Hematopoietic multipotent progenitor cell treated with erythropoietin and hydrocortisone succinate and interleukin-3 and kit ligand, for 17 days (in vitro differentiated cells): ENCODE measurements at places on chromosomes 6 and 20.

DNA sequence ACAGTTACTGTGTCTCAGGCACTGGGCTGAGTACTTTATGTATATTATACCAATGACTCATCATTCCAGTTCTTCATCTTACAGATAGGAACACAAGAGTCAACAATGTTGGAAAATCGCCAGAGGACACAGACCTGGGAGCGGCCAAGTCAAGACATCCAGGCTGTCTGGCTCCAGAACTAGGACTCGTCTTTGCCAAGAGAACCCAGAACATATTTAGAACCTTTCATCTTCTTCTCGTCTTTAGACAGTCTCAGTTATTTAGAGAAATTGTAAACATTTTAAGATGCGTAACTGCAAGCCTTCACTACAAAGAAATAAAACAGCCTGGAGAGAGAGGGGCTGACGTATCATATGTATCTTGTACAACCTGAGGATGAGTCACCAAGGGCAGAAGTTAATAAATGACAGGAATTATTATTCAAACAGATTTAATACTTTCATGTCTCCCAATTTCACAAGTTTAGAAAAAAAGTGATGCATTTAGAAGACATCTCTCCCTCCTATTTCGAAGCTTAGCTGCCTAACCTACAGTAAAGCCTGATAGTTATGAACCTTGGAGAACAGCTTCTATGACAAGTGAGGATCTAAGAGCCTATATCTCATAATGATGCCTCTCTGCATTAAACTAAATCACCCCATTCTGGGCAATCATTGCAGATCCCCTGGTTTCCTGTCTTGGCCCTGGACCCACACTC, 43.4 kb downstream of the SLC22A3 start:
- DNase-seq = no peak

DNA sequence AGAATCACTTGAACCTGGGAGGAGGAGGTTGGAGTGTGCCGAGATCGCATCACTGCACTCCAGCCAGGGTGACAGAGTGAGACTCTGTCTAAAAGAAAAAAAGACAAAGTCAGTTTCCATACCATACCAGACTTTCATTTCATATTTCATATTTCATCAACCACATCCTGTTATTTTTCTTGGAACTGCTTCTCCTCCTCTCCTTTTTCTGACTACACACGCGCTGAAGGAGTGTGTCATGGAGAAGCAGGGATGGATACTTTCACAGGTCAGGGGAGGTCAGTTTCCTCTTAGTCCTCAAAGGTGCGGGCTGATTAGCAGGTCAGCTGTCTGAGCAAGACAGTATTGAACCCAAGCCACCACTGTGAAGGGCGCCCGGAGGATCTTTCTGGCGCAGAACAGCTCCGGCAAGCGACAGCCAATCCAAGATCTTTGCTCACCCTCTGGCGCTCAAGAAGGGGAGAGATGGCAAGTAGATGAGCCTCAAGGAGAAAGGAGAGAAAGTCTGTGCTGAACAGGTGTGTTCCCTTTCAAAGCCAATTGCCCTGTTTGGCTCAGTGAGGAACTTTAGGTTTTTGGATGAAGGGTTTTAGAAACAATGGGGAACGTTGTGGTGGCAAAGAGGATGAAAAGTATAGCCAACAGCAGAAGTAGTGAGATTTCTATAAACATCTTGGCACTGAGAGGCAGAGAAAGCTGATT, 18.9 kb upstream of the SYNJ2 start:
- no peak for DNase-seq

GRCh38 chr20:12737497-12737896, 271.3 kb upstream of the SPTLC3 start:
- no peak for DNase-seq

- DNase-seq = no peak
Measured at GRCh38 chr20:51906049-51906448, 103.7 kb upstream of the SALL4 start.

DNA sequence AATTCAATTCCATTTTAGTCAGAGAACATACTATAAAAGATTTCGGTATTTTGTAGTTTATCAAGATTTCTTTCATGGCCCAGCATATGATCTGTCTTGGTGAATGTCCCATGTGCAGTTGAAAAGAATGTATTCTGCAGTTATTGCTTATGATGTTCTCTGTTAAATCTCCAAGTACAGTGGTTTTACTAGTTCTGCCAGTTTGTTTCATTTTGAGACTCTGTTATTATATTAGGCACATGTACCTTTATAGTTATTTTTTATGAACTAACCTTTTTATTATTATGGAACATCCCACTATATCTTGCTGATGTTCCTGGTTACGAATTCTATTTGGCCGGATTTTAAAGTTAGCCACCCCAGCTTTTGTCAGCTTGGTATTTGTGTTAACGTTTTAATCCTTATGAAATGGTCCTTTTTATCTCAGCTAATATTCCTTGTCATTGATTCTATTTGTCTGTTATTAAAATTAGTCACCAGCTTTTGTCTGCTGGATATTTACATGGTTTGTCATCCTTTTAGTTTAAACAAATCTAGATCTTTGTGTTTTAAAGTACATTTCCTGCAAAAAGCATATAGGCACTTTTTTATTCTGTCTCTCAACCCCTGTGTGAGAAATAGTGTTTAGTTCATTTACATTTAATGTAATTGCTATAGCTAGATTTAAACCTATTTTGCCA, 48.9 kb downstream of the VTA1 start:
- DNase-seq = no peak

DNA sequence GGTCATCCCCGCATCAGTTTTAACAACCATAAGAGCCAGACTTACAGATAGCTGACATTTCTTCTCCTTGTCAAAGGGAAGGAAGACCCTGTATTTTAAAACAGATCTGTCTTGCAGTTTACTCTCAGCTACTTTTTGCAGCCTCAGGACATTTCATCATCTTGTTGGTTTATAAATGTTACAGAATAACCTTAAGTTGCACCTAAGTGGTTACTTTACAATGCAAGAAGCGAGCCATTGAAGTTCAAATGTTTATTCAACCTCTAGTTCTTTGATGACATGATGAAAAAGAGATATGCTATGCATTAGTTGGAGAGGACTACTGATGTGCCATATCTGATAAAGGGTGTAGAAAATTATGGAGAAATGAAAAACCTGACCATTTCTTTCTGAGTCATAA, 187.9 kb upstream of the COL21A1 start:
- no peak for DNase-seq

DNA sequence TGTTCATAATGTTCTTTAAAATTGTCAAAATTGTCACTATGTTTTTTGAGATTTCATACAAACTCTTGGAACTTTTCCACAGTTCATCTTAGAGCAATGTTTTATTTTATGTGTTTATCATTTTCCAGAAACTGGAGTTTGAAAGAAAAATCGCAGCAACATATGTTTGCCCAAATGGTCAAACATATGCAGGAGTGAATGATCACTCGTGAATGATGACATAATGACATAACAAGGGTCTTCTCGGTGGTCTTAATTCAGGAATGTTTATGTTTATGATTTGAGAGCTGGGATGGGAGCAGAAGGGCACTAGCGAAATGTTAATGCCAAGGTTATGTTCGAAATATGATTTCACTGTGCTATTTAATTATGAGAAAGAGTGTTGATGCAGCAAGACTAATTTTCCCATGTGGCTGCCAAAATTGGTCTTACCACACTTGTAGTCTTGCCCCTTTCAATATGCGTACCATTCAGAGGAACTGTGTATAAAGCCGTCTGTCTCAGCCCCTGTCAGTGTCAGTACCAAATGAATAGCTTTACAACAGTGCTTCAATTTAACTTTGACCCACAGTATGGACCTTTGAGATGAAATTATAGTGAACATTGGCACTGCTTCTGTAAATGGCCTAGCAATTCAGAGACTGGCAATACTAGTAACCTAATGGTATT, 152.3 kb downstream of the CARMIL1 start:
- DNase-seq = no peak

DNA sequence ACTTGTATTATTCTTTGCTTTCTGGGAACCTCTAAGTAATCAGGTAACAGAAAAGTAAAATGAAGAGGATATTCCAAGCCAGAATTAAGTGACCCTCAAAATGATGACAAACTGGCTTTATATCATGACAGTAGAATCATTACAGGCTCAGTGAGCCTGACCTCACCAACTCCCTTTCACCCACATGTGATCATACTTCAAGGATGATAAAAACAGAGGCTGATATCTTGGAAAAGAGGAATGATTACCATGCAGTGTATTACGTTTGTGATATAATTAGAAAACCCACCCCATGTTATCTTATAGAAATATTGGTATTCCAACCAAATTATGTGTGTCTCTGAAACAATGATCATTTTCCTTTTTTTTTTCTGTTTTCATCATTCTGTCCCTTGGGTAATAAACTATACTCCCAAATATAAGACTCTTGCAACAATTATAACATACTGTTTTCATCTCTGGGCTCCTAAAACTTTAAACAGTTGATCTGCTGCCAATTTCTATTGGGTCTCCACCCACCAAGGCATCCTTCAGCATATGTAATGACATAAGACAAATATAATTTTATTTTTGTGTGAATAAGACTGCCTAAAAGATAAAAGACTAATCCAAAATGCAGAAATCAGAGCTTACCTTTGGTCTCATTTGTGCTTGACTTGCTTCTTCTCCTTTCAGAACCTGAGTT, 115.7 kb downstream of the DST start:
- DNase-seq = no peak

DNA sequence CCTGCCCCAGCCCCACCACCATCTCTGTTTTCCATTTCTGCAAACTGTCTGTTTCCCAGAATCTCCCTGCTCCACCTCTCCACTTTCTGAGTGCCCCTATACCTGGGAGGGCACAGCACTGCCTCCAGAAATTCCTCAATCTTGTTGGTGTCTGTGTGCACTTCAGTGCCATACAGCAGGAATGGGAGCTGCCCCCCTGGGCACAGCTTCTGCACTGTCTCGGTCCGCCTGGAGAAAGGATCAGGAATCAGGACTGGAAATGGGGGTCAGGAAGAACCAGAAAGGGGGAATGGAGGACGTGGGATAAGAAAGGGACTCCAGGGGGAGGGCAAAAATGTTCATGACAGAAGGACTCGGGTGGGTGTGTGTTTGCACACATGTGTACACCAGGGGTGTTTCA, 2.6 kb downstream of the CLIC1 start:
- DNase-seq = no peak

GRCh38 chr6:117547688-117548621, 54.4 kb downstream of the GOPC start:
- DNase-seq = no peak
